NAMALWA (cell line): ENCODE measurements at places on chromosomes 2 and 18.

DNA sequence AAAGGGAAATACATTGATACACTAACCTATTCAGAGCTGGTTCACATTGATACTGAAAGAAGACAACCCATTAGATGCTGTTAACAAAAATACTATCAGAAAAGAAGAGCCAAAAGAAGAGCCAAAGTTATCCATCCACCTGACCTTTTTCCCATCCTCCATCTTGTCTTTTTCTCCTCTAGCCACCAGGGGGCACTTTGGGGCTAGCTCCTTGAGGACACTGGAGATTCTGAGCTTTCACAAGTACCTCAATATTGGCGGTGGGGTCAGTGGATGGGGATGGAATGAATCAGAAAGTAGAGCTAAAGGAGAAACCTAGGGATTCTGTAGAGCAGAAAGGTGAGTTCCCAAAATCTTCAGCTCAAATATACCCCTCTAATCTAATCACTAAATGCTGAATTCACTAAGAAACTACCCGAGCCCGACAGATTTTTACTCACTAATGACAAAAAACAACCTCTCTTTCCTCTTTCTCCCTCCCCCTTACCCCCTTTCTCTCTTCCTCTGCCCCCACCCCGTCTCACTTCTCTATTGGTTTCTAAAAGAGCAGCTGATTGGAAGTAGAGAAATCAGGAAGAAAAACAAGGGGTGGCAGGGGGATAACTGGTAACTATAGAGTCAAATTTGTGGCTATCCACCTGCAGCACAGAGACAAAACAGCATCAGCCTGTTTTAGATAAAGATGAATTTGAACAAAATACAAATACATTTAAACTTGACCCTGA, 203.3 kb downstream of the TCF4 start:
- peak; percentile 86 for DNase-seq

- peak; percentile 21 for DNase-seq
Measured at GRCh38 chr2:239259173-239259572, 141.6 kb downstream of the HDAC4 start.

DNA sequence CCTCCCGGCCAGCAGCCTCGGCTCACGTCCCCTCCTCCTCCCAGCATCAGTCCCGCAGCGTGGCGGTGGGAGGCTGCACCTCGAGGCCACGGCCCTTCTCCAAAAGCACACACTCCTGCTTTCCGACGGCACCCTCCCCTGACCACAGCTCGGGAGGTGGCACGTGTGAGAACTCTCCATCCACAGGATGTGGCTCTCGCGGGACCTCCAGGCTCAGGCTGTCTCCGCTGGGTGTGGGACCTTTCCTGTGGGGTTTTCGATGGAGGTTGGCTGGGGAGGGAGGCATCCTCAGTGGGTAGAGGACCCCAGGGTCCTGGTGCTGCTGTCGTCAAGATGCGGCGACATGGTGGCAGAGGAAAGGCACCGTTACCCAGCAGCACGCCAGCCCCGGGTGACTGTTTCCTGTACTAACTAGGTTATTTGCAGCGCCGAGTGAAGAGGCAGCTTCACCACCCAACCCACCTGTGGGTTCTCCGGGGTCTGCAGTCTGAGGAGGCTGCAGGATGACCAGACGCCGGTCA, 42.8 kb upstream of the KCNG2 start:
- DNase-seq: no peak

GRCh38 chr2:127146071-127146725, 39.2 kb upstream of the BIN1 start:
- DNase-seq: no peak

DNA sequence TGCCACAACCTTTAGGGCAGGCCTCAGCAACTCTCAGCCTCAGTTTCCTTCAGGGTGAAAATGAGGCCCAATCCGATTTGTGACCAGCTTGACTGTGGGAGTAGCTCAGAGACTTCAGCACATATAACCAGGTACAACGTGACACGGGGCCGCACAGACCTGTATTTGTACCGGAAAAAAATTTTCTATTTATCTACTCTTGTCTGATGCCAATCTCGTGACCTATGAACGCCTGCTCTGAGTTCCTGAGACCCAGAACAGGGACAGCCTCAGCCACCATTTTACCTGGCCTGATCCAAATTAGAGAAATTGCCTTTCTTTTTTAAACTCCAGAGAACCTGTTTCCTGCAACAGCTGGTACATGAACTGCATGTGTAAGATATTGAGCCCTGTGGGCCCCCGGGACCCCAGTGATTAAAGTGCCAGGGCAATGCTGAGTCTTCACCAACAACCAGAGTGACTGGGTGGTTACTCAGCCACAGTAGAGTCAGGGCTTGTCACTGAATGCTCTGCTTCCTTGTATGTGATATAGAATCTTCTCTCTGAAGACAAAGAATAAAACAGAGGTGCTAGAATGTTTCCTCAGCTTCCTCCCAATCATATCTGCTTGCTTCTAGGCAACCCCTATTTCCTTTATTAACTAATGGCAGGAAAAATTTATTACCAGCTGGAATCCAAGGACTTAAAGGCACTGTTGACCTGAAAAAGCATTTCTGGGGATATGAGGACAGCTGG, 47.8 kb upstream of the FZD7 start:
- DNase-seq: no peak

- DNase-seq: no peak
Measured at GRCh38 chr2:227280895-227281294, 44.2 kb upstream of the MFF start.

- DNase-seq: no peak
Measured at GRCh38 chr2:222866358-222866960, 5.6 kb downstream of the ACSL3 start.

DNA sequence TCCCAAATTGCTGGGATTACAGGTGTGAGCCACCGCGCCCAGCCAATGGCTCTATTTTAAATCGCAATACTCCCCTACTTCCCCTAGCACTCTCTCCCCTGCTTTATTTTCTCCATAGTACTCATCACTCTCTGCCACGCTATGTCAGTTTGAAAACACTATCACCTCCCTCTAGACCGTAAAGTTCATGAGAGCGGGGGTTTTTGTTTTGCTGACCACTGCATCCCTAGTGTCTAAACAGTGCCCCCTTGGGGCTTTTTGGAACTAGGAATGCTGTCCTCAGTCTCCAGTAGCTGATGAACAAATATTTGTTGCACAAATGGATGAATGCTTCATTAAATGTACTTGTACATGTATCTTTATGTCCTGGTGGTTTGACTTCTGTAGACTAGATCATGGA, 44.1 kb downstream of the ATOH8 start:
- no peak for DNase-seq
